ENCODE measurements at places on chromosomes 16 and 17. TPM values are rescaled to one million over a fixed set of nuclear protein-coding genes. Genes with fewer than 3 reads are reported as not detected.

Gene USP43
- 2.9 TPM for polyA plus RNA-seq

Gene CCL15
- polyA plus RNA-seq = 0.84 TPM

Gene ITGB4
- polyA plus RNA-seq = 11.4 TPM

Gene ABCC6
- 37.0 TPM for polyA plus RNA-seq

Gene GP2
- 0.08 TPM for polyA plus RNA-seq

Gene PLLP
- 98.7 TPM for polyA plus RNA-seq

Gene CHMP6
- 32.9 TPM for polyA plus RNA-seq

Gene VWA3A
- polyA plus RNA-seq = 4.6 TPM

Gene SYCE1L
- polyA plus RNA-seq = 4.0 TPM

Gene ARHGAP44
- 12.1 TPM for polyA plus RNA-seq

Gene TOP3A
- 14.6 TPM for polyA plus RNA-seq

Gene COX4I1
- 1,291 TPM for polyA plus RNA-seq

Gene TBC1D3H
- 1.2 TPM for polyA plus RNA-seq

Gene SMCR8
- 4.2 TPM for polyA plus RNA-seq

Gene PRSS36
- polyA plus RNA-seq = 2.6 TPM
